NCI-H446 (cell line): ENCODE measurements at places on chromosomes 11 and 22.

GRCh38 chr22:44594951-44595350 lies 96.9 kb upstream of the RTL6 start:
- no peak for DNase-seq

GRCh38 chr11:16981651-16982194 lies 32.5 kb downstream of the PLEKHA7 start:
- no peak for DNase-seq

DNA sequence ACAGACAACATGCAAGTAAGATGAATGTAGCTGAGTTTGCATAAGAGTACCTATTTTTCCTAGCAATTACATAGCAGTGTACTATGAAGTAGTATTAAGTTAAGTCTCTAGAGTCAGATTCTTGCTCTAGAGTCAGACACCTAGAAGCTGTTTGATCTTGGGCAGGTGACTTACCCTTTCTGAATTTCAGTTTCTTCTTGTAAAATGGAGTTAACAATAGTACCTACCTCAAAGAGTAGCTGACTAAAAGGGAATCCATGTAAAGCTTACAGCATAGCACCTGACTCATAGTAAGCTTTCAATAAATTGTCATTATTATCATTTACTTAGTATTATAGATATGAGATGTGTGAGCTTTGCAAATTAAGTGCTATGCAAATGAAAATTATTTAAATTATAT lies 47.8 kb upstream of the PTPRJ start:
- DNase-seq = no peak

- DNase-seq = no peak
These were observed 68.9 kb downstream of the CSTPP1 start for GRCh38 chr11:47005441-47005840.

DNA sequence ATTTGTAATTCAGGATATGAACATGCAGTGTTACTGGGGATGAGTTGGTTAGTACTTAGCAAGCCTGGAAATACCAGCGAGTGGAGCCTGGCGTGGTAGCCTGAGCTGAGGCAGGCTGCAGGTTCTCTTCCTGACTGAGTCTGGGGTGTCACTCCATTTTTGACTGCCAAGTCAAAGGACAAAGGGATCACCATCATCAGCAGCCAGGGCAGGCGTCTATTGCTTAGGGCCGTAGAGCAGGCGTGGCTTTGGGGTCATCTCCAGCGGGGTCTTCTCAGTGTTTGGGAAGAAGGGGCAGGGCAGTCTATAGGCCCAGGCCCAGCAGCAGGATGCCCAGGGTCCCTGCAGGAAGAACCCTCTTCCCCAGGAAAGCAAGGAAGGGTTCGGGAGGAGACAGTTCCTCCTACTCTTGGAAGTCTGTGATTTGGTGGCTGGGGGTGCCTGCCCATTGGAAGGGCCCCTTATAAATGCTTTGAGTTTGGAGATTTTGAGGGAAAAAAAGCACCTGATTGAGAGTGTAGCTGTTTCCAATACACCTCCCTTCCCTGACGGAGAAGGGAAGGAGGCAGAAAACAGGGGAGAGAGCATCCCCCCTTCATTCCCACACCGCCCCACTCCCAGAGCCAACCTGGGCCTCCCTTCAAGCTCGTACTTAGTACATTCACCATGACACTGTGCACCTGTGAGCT lies 51.5 kb upstream of the SPATA19 start:
- DNase-seq = no peak

GRCh38 chr11:92449222-92449621 lies 224.6 kb downstream of the FAT3 start:
- no peak for DNase-seq

DNA sequence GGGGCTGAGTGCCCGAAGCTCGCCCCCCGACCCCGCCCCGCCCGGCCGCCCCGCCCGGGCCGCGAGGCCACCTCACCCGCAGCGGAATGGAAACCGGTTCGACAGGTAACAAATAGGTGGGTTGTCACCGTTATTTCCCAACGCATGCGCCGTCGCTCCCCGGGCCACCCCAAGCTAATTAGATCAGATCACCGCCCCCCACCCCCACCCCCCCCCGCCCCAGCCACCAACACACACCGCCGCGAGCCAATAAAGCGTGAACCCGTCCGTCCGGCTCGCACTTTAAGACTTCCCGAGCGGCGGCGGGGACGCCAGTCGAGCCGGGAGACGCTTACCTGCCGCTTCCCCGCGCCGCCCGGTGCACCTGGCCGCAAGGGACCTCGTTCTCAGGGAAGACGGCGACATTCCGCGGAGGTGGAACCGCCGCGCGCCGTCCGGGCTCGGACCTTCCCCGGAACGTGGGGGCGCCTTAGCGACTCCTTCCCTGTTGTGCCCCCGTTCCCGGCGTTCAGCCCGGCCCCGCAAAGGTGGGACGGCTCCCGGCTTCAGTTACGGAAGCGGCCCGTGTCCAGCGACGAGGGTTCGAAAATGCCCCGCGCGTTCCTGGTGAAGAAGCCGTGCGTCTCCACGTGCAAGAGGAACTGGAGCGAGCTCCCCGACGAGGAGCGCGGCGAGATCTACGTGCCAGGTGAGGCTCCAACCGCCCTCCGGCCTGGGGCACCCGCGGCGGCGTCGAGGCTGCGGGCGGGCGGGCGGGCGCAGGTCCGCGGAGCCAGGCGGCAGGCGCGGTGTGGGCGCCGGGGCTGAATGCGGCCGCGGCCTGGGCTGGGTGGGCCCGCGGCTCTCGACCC lies at the start of gene OVOL1:
OVOL1 (plus strand) TSS at position 278 of the 851 bp plus-strand sequence; CDS start at position 589, 311 bp downstream.
- DNase-seq = no peak

DNA sequence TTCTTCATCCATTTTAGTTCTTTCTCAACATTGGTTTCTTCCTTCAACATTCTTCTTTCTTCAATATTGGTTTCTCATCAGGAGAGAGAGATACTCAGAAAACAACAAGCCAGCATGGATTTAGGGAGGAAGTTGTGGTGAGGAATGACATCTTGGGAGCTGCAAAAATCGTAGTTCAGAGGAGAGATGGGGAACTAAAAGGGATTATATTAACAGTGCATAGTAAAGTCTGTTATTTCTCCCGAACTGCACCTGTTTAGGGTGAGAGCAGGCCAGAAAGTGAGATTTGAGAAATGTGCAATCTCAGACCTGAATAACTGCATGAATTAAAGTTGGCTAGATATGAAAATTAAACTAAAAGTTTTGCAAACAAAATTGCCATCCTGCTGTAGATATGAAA lies 94.5 kb downstream of the CASP12 start:
- no peak for DNase-seq

- DNase-seq = no peak
These were observed 277.8 kb downstream of the MN1 start for GRCh38 chr22:27523711-27524110.

- no peak for DNase-seq
These were observed 96.0 kb upstream of the BDNF start for GRCh38 chr11:27795955-27796861.

DNA sequence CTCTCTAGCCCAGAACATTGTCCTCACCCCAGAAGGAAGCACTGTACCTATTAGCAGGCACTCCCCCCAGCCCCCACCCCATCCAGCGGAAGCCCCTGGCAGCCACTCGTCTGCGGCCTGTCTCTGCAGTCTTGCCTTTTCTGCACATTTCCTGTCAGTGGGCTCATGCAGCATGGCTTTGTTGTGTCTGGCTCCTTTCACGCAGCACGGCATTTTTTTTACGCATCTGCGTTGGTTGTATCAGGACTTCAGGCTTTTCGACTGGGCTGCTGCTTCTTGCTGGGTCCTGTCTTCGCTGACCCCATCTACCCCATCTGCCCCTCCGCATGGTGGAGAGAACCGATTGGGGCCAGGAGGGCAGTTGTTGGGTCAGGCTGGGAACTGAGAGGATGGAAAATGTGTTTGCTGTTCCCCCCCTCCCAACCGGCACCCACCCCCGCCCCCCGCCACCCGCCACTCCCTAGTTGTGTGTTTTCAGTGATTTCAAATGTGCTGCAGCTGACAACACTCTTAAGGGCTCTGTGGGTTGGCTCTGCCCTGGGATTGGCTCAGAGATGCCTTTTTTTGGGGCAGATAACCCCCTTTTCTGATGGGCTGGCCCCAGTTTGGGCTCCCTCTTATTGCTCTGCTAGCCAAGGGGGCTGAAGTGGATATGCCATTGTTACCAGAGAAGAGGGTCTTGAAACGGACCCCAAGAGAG lies 110.0 kb downstream of the KIAA1671 start:
- DNase-seq = no peak

DNA sequence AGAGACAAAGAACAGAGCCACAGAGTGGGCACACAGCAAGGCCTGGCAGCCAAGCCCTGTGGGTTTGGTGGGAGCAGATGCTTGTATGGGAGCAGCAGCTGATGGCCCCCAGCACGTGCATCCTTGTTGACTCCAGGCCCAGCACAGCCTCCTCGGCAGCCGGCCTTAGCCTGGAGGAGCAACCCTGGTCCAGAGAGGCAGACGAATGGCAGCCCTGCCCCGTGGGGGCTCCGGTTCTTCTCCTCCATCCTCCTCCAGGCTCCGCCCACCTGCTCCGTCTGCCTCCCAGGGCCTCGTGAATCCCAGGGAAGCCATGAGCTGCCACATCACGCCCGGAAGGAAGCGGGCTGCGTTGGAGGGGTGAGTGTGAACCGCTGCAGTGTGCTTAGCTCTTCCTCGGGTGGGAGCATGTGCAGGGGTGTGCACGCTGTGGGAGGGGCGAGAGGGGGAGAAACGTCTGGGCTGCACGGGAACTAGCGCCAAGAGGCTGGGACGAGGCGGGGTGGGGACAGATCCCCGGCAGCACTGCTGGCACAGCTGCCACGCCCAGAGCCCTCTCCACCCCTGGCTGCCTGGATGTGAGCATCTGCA lies 36.3 kb upstream of the JAM3 start:
- DNase-seq = peak; percentile 72

DNA sequence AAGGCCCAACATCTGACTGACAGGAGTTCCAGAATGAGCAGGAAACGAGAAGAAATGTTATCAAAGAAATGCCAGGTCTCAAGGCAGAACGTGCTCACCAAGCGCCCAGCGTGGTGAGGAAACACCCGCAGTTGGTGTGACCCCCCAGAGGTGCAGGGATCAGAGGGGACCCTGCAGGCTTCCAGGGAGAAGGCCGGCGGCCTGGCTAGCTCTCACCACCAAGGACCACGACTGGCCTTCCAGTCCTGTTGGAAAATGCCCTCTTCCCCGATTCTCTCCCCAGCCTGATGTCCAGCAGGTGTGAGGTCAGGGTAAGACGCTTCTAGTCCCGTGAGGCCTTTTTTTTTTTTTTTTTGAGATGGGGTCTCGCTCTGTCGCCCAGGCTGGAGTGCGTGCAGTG lies 189.1 kb downstream of the IGLL1 start:
- no peak for DNase-seq

DNA sequence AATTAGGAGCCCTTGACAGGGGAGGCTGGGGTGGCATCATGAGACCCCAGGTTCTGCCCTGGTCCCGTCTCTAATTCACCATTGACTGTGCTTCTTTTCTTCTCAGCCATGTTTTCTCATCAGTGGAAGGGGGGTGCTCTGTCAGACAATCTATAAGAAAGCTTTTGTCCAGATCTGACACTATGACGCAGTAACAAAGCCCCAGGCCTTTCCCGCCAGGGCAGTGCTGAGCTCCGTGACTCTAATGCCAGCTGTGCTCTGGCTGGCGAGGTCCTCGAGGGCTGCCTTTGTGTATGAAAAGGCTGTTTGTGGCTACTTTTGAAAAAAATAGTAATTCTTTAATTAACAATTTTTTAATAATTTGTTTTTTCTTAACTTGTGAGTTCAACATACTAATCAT lies 3.2 kb downstream of the CD6 start:
- no peak for DNase-seq

DNA sequence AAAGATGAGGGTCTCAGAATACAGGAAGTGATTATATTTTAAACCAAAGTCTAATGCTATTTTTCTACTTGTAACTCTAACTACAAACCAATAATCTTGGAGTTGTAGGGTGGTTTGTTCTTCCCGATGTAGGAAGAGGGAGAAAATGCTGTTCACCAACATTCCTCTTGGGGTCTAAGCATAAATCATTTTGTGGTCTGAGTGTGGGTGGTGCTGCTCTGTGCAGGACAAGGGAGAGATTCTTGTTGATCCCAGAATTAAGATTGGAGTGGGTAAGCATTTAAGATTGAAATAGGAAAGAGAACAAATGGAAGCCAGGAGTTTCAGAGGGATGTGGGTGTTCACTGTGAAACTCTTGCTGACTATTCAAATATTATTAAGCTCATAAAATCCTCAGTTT lies 38.6 kb upstream of the MMP13 start:
- DNase-seq = no peak

DNA sequence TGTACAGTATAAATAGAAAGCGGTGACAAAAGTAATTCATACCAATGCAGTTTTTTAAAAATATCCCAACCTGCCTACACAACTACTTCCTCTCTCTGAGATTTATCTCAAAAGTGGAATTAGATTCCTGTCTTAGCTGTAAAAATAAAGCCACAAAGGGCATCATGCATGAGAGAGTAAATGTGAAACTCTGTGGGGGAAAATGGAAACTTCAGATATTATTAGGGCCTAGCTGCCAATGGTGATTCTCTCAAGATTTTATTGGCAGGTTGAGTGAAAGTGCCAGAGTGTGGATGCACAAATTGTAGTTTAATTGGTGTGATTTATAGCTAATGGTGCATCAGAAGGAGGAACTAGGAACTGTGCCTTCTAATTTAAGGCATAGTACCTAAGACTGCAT lies 356.9 kb upstream of the CCDC90B start:
- no peak for DNase-seq

GRCh38 chr11:113572136-113572735 lies 97.0 kb upstream of the DRD2 start:
- no peak for DNase-seq

- no peak for DNase-seq
These were observed 379 bp upstream of the BRMS1 start for GRCh38 chr11:66345316-66345649.

GRCh38 chr22:17957693-17958092 lies 66.7 kb downstream of the MICAL3 start:
- DNase-seq = no peak

DNA sequence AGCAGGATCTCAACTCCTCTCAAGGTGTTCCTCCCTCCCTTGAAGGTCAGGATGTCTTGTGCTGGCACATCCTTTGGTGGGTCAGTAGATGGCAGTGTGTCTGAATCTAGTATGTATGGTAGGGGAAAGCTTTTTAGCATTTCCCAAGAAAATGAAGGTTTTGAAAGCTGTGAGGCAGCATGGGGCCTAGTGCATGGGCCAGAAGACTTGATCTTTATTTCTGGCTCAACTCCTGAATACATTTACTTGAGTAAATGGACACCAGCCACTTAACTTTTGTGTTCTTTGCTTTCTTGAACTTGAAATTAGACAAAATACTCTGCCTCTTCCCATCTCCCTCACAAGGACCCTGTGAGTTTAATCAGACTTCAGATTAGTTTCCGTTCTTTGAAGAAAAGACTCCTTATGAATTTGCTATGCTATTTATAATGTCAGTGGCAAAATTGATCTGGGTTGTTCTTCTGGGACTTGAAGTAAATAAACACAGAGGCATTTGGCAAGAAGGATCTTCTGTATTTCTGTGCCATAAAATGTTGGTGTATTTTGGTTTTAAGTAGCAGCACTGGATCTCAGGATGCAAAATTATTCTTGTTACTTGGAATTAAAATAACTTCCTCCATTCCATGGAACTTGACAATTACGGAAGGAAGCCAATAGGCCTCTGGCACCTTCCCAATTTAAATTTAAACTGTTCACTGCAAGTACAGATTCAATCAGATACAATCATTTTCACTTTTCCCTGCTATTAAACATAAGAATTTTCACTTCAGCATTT lies 288.8 kb downstream of the CASP12 start:
- peak; percentile 64 for DNase-seq

GRCh38 chr22:22785316-22786065 lies 102.1 kb upstream of the IGLL5 start:
- no peak for DNase-seq
